GM12892 (cell line): ENCODE measurements at places on chromosomes 16 and 17.

GRCh38 chr16:89089120-89089519, 4.5 kb upstream of the ACSF3 start:
- no peak for DNase-seq

DNA sequence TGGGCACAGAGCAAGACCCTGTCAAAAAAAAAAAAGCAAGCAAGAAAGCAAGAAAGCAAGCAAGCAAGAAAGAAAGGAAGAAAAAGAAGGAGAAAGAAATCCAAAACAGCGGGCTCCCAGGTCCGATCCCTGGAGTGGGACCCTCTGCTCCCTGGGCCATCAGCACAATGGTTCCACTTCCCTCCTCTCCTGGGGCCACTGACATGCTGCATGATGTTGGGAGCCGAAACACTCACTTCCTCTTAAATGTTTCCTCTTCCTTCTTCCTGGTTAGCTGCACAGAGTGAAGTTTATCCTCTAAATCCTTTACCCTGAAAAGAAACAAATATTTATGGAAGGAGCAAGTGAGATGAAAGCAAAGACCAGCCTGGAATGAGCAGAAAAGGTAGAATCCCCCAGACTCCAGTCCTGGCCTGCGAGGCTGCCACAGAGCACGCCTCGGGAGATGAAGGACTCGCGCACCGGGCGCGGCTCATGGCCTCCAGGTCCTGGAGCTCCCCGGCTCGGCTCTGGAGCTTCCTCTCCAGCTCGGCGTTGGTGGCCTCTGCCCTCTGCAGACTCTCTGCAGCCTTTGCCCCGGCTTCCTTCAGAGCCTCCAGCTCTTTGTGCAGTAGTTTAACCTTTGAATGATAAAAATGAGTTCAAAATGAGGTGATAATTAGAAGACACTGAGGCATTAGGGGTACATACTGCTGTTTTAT, 19.0 kb downstream of the CCDC57 start:
- DNase-seq = no peak

DNA sequence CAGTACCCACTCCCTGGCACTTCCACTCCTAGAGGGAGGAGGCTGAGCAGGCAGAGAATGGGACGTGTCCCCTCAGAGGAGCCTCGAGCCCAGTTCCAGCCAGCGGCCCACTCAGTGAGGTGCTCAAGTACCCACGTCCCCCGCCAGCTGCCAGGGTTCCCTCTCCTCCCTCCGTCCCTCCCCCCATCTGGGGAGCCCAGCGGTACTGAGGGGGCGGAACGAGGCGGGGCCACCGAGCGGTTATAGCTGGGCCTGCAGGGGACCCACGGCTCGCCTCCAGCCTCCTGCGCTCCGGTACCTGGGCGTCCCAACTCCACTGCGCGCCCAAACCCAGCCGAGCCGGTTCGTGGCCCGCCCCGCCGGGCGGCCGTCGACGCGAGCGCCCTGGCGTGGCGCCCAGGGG, at the start of gene NPW:
TSS of gene NPW (plus strand) at position 268 of the 403 bp plus-strand sequence.
- DNase-seq = no peak

DNA sequence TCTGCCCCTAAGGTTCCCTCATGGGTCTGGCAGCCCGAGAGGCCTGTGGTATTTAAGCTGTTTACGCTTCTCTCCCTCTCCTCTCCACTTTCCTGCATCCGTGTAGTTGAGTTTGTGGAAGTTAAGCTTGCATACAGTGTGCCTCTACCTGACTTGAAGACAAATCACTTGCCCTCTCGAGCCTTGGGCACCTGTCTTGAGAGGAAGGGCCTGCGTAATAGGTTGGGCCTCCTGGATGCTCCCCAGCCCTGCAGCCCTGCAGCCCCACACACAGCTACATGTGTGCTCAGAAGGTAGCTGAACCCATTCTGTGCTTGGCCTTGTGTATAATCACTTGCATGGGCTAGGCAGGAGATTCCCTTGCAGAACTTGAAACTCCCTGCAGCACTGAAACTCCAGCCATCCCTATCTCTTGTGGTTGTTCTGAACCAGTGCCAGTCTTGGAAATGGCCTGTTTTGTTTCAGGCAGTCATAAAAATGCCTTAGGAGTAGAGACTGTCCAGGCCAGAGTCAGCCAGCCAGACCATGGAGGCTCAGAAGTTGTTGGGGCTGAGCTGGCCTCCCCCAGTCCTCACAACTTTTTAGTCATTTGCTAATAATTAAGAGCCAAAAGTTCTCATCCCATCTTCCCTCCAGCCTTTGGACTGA, 134.6 kb downstream of the CLEC16A start:
- no peak for DNase-seq
